T-helper 17 cell (primary cell): ENCODE measurements at places on chromosomes 7 and 10. TPM values are rescaled to one million over a fixed set of nuclear protein-coding genes. Genes with fewer than 3 reads are reported as not detected.
A peak's percentile ranks its signal among the peaks of the same experiment; 100 is the strongest.

- no peak for DNase-seq
Observed at GRCh38 chr7:99762680-99763327, 21.2 kb downstream of the CYP3A4 start.

GRCh38 chr7:76252021-76252420 lies 50.3 kb downstream of the SRRM3 start:
- DNase-seq, result no peak

DNA sequence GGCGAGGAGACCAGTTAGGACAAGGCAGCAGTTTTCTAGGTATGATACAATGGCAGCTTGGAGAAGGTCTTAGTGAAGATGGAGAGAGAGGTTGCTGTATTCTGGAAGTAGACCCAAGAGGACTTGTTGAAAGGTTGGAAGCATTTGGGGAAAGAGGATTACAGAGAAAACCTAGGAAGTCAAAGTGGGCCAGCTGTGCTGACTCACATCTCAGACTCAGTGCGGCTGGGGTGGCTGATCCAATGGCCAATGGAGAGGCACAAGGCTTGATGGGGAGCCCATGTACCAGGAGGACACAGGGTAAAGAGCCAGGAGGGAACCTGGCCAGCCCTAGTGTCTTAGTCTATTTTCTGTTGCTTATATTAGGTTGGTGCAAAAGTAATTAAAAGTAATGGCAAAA lies 194.5 kb upstream of the GALNT17 start:
- DNase-seq, result no peak

GRCh38 chr7:150410680-150411346 lies 31.7 kb downstream of the ZNF775 start:
- no peak for DNase-seq

- no peak for DNase-seq
Observed at GRCh38 chr10:53508197-53508596, 735.6 kb upstream of the MBL2 start.

DNA sequence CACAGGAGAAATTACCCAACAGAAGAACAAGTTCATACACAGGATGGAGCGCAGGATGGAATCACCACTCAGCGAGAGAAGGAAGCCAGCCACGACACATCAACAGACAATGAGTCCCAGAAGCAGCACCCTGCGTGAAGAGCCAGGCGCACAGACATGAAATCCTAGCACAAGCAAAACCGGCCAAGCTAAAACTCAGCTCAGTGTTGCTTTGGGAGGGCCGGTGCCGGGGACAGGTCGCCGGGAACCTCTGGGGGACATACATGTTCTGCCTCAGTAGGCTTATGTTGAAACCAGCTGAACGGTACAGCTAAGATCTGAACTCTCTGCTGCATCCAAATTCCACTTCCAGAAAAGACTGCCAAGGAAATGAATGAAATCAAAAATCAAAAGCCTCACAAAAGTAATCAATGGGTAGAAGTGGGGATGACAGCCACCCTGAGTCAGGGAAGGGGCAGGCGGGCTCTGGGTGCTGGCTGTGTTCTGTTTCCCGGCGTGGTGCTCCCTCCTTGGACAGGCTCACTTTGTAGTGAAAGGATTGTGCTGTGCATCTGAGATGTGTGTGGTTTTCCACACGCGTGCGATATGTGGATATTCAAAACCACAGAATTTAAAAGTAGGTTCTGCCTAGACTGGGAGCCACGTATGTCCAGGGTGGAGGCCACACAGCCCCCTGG lies 114.7 kb downstream of the PDGFA start:
- no peak for DNase-seq

GRCh38 chr7:159104188-159104920 lies 40.3 kb downstream of the VIPR2 start:
- DNase-seq, result no peak

DNA sequence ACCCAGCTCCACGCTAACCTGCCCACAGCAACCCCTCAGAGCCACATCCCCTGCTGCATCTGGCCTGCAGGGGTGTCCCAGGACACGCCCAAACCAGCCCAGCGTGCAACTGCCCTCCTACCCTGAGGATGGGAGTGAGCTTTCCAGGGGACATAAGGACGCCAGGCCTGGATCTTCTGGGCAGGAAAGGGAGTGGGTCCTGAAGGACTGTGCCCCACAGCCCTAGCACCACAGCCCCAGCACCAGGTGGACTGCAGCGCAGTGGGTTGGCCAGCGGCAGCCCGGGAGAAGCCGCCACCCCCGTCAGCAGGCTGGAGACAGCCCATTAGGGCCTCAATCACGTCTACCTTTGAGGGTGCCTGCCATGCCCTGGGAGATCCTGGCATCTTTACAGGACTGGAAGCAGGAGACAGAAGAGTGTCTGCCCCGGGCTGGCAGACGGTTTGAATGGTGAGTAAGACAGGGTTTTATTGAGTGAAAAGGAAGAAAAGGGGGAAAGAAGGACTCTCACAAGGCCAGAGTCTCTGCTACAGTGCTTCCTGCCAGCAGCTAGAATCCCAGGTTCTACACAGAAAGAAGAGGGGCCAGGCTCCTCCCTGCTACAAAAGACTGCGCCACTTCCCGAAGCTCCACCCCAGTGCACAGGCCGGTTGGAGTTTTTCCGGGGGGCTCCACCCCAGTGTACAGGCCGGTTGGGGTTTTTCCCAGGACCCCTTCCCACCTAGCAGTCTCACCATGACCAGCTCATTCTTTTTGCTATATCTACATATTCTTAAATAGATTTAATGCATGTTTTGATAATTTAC lies 69.8 kb upstream of the KCTD7 start:
- no peak for DNase-seq

- DNase-seq, result no peak
Observed at GRCh38 chr7:66304536-66304935, 99.4 kb downstream of the TPST1 start.

DNA sequence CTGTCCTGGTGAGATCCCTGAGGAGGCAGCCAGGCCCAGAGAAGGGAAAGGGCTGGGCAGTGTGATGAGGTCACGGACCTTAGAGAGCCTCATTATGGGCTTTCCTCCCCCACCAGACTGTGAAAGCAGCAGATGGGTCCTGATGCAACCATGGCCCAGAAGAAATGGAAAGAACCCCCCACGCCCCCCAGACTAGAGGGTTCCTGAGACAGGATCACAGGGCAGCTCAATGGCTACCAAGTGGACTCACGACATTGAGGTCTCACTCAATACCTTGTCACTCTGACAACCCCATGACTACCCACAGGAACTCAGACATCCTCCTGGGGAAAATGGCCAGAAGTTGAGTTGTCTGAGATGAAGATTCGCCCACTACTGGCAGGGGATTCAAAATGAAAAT lies 36.7 kb downstream of the FAM241B start:
- no peak for DNase-seq

DNA sequence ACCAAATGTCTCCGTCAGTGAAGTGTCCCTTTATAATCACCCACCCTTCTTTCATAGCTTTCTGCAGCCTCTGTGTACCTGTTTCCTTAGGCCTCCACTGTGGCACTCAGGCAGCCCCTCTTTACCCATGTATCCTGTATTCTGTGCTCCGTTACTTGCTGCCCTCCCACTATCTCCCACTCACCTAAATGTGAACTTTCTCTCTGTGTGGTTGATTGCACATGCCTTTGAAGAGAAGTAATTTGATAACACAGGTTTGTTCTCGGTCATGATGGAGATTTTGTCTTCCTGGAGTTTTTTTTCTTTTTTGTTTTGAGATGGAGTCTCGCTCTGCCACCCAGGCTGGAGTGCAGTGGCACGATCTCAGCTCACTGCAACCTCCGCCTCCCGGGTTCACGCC lies 61.5 kb downstream of the REEP3 start:
- no peak for DNase-seq

DNA sequence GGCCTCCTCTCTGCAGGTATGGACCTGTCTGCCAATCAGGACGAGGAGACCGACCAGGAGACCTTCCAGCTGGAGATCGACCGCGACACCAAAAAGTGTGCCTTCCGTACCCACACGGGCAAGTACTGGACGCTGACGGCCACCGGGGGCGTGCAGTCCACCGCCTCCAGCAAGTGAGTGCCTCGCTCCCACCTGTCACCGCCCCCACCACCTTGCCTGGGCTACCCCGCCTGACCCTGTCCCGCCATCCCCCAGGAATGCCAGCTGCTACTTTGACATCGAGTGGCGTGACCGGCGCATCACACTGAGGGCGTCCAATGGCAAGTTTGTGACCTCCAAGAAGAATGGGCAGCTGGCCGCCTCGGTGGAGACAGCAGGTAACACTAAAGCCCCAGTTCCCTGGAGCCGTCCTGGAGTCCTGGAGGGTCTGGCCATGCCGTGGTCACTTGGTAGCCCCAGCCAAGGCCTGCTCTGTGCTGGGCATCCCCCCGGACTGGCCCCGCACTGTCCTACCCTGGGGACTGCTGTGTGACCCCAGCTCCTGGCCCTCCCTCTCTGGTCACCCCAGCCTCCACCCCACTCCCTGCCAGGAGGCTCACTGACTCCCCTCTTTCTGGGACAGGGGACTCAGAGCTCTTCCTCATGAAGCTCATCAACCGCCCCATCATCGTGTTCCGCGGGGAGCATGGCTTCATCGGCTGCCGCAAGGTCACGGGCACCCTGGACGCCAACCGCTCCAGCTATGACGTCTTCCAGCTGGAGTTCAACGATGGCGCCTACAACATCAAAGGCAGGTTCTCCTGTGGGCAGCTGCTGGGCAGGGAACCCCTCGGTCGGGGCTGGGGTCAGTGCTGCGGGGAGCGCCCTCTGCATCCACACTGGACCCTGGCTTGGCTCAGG lies 178.0 kb downstream of the RNF216 start:
- no peak for DNase-seq

- DNase-seq, result no peak
Observed at GRCh38 chr7:28674359-28674782, 262.1 kb downstream of the CREB5 start.

DNA sequence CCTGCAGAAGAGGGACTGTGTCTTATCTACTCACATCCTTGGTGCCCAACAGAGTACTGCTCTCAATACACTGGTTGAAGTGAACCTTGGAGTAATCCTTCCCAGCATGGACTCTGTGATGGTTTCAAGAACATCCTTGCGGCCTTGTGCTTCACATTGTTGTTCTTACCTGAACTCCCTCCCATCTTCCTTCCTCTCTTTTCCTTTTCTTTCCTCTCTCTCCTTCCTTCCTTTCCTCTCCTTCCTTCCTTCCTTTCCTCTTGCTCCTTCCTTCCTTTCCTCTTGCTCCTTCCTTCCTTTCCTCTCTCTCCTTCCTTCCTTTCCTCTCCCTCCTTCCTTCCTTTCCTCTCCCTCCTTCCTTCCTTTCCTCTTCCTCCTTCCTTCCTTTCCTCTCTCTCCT lies 26.3 kb downstream of the LAMB1 start:
- no peak for DNase-seq

GRCh38 chr7:1920266-1920681 lies 250.2 kb downstream of the ELFN1 start:
- peak; percentile 21 for DNase-seq

- no peak for DNase-seq
Observed at GRCh38 chr7:116766881-116767280, 94.9 kb downstream of the MET start.

- DNase-seq, result no peak
Observed at GRCh38 chr7:46226860-46227259, 305.8 kb upstream of the IGFBP3 start.

FFAR4 gene
- total RNA-seq, result not detected

ST8SIA6 gene
- 0.72 TPM for total RNA-seq

HMX2 gene
- total RNA-seq, result not detected

GTF2IRD1 gene
- 2.3 TPM for total RNA-seq

TEX36 gene
- total RNA-seq, result not detected

PALD1 gene
- 0.13 TPM for total RNA-seq

METTL27 gene
- 0.85 TPM for total RNA-seq

ENTPD1 gene
- total RNA-seq, result 13.8 TPM

LRRC18 gene
- not detected for total RNA-seq
